ENCODE measurements at places on chromosomes 7 and 10.

DNA sequence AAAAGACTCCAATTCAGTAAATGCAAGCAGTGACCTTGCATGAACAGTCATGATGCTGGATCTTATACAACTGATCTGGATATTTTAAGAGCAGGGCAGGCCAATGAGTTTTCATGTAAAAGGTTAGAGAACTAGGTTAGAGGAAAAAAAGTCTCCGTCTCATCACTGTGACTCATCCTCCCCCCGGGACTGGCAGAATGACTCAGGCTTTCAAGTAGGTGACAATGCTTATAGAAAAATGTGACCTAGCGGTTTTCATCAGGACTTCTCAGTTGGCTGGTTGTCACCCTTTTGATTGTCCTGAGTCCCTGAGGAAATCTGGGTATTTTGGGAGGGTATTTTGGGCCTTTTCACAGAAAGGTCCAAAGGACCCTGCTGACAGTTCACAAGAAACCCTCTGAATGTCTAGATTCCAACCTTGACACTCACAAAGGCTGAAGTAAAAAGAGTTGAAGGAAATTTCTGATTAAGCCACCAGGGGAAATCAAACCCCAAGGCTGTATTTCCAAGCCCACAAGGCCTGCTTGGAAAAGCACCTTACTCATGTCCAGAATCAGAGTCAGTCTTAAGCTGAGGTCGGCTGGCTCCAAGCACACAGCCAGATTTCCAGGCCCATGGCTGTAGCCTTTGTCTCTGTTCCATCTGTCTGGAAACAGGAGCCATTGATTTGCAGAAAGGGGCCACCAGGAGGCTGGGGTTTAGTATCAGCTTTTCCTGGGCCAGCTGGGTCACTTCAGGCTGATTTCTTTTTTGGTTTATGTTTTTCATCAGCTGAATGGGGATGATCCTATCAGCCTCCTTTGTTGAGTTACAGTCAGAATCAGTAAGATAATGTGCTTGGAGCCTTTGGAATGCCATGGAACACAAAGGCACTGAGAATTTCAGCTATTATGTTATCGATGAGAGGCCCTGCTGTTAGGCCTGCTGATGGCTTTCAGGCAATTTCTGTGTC is 226.4 kb upstream of the HABP2 start:
- DNase-seq, result peak; percentile 95

DNA sequence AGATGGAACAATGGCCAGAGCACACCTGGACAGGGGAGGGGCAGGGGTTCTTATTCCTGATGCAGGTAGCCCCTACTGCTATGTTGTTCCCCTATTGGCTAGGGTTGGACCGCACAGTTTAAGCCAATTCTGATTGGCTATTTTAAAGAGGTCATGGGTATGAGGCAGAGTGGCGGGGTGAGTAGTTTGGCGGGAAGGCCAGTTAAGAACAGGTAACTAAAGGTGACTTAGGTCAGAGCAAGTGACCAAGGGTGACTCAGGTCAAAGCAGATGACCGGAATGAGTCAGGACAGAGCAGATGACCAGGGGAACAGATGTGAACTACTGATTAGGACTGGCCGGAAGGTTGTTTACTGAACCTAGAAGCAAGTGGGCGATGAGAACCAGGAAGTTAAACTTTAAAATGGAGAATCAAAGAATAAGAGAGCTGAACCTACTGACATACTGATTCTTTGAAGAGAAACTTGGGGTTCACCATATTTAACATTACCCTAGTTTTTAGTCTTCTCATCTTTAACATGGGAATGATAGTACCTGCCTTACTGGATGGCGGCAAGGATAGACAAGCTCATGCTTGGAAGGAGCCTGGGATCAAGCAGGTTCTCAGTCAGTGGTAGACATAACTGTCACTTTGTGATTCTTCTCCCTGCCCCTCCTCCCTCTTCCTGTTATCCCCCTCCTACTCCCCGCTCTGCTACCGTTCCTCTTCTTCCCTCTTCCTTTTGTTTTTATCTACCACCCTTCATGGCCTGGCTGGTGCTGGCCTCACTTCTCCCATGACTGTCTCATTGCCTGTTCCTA is 55.0 kb downstream of the CCNY start:
- no peak for DNase-seq

- DNase-seq, result no peak
Observed at GRCh38 chr7:102898532-102898859, 14.3 kb upstream of the LRRC17 start.

- peak; percentile 77 for DNase-seq
Observed at GRCh38 chr10:62095181-62096122, 173.2 kb downstream of the RTKN2 start.

DNA sequence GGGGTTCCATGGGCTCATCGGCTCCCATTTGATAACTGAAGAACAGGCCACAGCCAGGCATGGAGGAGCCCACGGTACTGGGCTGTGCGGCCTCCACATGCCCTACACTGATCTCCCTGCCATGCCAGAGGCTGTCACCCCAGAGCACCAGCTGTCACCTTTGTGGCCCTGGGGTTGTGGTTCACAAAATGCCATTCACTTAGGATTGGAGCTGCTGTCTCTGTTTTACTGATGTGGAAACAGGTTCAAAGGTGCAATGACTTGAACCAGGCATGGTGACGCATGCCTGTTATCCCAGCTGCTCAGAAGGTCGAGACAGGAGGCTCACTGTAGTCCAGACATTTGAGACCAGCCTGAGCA is 4.3 kb upstream of the UPK3B start:
- DNase-seq, result no peak

DNA sequence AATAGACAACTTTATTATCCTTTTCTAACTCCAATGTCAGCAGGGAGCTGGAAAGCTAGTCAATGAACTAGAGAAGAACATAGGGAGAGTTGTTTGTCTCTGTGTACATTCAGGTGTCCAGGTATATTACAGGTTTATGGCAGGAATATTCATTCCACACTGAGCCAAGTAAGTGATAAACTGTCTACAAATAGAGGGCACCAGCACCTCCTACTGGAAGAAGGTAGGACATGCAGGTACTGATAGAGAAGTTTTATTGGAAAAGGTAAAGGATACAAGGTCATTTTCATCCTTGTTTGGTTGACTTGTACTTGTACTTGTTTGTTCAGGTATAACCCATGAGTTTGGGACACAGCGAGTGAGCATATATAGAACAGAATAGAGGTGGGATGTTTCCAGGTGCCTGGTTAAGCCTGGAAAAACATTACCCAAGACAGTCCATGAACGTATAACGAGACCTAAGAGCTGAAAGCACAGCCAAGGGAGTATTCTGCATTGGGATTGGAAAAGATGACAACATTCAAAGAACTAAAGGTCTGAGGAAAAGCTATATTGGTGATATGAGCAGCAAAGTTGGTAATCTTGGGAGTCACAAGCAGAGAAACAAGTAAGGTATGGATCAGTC is 61.4 kb upstream of the PPP1R3C start:
- DNase-seq, result peak; percentile 39

DNA sequence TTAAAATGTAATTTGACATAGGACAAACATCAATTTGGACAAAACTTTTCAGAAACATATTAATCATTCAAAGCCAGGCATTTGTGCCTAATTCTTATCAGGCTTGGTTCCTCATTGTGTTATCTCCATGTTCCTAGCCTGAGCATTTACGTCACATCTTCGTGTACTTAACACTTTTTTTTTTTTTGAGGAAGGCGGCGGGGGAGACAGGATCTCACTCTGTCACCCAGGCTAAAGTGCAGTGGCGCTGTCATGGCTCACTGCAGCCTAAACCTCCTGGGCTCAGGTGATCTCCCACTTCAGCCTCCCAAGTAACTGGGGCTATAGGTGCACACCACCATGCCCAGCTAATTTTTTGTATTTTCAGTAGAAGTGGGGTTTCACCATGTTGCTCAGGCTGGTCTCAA is 19.8 kb downstream of the HNRNPA2B1 start:
- no peak for DNase-seq

DNA sequence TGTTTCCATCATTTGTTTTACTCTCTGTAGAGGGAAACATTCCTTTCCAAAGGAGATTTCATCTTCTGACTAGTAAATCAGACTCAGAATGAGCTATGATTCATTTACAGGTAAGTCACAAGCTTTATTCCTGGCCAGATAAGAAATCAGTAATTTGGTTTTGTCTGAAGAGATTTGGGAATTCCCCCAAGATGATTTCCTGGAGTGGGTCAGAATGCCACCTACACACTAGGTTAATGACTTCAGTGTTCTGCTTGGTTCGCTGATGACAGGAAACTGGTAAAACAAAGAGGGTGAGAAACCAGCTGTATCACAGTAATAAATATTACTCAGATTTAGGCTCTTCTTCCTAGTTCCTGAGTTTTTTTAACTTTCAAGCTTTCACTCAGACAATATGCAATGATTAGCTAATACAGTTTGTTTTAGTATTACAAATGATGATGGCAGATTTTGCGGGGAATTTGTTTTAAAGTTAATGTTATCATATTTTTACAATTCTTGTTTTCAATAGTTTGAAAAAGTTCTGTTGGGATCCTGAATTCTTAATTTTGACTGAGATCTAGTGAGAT is 8.3 kb upstream of the ASZ1 start:
- no peak for DNase-seq

DNA sequence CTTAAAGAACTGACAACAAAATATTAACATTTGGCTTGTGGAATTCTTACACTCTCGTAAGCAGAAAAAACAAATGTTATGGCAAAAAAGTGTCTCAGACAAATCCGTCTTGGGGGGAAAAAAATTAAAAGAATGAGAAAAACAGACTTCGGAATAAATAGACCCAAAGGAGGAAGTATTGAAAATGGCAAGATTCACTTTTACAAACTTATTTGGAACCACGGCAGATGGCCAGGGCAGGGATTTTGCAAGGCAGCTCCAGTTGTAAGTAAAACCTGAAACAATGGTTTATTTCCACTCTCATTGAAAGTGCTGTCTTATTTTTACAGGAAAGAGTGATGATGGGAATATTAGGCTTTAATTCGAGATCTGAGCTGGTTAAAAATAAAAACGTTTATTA is 1.5 kb upstream of the ZNF438 start:
- no peak for DNase-seq

GRCh38 chr10:119395280-119396007 is 147.1 kb downstream of the RGS10 start:
- no peak for DNase-seq

- DNase-seq, result no peak
Observed at GRCh38 chr7:44471436-44471835, 19.0 kb downstream of the NUDCD3 start.

GRCh38 chr10:47378606-47379444 is 5.3 kb downstream of the ZNF488 start:
- no peak for DNase-seq

DNA sequence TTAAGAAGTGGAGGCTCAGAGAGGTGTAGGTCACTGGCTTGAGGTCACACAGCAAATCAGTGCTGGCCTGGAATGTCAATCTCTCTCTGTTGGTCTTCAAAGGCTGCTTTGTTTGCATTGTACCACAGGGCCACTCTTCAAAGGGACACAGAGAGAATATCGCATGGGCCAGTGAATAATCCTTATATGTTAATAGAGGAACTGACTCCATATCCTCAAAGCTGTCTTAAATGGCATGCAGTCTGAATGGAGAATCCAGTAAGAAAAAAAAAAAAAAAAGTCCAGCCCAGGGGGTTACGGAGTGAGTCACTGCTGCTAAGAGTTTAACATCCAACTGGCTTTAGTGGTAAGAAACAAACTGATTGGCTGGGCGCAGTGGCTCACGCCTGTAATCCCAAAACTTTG is 54.1 kb downstream of the NRAP start:
- peak; percentile 4 for DNase-seq

- peak; percentile 86 for DNase-seq
Observed at GRCh38 chr10:34666008-34666704, 148.9 kb downstream of the PARD3 start.

- no peak for DNase-seq
Observed at GRCh38 chr7:99459087-99459486, 6.9 kb downstream of the ATP5MF start.

GRCh38 chr7:30659312-30659711 is 22.9 kb downstream of the CRHR2 start:
- DNase-seq, result peak; percentile 37

DNA sequence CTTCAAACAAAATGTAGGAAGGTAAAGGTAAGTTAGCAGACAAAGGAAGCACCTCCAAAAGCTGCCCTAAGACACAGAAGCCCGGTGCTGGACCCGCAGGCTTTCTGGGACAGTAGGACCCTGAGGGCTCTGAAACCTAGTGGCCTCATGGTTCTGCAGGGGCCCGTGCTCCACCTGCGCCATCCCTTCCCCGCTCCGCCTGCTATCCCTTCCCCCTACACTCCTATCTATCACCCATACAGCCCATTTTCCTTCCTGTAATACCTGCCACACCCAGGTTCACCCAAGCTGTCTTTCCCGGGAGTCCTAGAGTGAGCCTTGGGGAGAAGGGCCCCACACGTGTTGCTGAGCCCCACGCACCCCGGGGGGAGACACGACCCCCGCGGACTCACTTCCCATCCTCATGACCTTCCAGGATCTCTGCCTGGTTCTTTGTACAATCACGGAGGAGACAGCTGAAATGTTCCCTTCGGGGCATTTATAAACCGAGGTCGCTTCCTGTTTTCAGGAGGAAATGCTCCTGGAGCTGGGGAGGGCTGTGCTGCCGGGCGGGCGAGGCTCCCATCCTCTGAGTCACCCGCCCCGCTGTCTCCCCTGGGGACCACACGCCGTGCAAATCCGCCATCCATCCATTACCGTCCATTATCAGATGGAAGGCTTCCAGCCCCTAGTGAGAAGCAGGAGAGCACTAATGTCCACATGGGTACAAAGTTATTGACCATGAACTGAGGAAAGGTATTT is 251.7 kb upstream of the PITRM1 start:
- peak; percentile 39 for DNase-seq

DNA sequence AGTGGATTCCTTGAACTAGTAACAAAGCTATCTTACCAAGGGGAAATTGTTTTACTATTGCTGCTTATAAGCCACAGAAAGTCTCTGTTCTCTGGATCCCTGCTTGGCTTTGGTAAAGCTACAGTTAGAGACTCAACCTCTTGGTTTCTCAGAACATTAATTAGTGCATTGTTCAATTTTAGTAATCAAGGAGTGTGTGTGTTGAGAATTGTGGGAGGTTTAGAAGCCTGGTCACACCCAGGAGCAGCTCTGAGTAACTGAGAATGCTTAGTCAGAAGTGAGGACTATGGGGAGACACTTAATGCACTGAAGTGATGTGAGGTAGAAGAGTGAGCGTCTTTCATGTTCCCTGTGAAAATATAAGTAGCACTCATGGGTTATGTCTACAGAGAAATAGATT is 8.2 kb upstream of the ACTA2 start:
- DNase-seq, result no peak

DNA sequence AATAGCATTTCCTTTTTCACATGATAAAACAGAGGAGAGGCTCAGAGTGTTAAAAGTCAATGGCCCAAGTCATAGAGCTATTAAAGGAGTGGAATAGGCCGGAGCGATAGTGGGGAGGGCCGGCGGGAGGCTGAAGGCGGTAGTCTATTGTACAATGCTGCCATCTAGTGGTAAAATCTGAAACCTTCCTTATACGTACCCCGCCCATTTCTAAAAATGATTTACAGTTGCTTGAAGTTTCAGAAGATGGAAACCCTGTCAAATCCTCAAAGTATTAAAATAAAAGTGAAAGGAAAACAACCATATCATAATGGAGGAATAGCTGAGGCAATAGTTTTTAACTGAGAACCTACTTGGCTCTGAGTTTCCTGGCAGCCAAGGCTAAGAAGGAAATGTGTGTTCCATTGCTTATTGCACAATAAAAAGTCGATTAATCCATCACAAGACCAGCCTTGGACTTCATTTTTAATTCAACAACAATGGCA is 209.1 kb downstream of the CCSER2 start:
- DNase-seq, result peak; percentile 53

Measured in fibroblast of skin of right quadriceps (primary cell).